ENCODE measurements at places on chromosomes 6 and 20.

DNA sequence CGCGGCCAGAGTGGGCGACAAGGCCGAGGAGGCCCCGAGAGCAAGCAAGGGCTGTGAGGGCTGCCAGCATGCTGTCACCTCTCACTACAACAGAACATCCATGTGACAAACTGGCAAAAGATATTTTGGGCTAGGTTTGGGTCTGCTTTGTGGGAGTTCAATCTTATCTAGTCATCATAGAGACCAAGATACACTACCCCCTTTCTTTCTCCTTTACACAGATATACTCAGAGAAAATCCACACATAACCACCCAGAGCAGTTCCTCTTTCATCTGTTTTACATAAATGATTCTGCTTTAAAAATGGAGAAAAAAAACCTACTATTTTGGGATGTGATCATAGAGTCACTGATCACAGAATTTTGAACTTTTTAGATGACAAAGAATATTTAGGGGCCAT is 16.8 kb downstream of the SOX4 start:
- DNase-seq, result no peak

- no peak for DNase-seq
Measured at GRCh38 chr6:89411145-89412070, 665 bp downstream of the RRAGD start.

- DNase-seq, result no peak
Measured at GRCh38 chr6:56802584-56802983, 152.3 kb upstream of the BEND6 start.

GRCh38 chr6:39803872-39804271 is 11.7 kb downstream of the DAAM2 start:
- no peak for DNase-seq

- no peak for DNase-seq
Measured at GRCh38 chr6:138115201-138115600, 8.0 kb upstream of the PERP start.

- peak; percentile 4 for DNase-seq
Measured at GRCh38 chr6:72653026-72653425, 31.2 kb downstream of the KCNQ5 start.

DNA sequence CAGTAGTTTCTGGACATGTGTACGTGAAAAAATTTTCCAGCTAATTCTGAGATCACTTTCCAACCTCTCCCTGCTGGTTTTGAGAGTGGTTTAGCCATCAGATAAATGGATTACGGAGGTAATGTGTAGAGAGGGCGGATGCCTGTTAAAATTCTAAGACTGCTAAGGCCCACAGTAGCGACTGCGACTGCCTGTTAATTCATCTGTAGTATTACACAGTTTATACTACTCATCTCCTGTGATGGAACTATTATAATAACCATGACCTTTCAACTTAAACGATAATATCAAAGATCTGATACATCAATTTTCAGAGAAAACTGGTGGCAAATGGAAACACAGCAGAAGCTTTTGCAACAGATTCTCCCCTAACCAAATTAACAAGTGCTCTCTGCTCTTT is 102.3 kb downstream of the IRF4 start:
- DNase-seq, result no peak

DNA sequence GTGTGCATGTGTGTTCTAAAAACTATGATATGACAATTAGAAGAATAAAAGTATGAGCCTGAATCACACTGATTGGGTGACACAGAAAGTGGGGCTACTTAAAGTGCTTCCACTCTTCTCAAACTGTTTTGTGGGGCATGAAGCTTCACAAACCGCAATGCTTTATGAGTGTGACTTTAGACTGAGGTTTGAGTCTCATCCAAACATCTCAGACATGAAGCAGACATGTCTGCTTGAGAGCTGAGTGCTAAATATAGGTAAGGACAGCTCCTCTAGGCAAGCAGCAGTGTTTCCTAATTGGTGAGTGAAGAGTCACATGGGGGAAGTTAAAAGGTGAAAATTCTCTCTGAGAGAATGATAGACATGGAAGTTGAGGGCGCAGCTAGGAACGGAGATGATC is 726.9 kb upstream of the CITED2 start:
- DNase-seq, result no peak

DNA sequence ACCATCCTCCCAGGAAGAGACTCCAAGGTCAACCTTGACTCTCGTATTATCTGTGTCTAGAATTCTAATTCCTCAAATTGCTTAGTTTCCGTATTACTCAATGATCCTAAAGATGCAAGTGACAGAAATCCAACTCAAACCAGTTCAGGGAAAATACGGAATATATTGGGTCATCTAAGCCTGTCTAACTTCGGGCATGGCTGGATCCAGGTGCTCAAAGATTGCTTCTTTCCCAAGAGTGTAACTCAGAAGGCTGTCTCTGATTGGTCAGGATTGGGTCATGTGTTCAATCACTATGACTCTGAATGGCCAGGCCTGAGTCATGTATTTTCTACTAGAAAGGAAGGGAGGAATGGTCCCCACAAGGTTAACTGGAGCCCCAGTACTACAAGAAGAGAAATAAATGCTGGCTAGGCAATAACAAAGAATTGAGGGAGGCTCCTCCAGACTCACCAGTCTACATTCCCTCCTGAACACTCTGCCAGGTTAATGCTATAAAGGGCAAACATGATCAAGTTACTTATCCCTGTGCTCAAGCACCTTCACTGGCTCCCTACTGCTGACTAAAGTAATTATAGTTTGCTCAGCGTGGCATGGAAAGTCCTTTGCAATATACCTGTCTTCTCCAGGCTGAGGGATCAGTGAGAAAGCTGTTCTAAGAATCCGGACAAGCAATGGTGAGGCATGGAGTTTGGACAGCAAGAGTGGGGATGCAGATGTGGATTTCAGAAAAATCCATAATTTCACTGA is 15.4 kb upstream of the PREX1 start:
- DNase-seq, result no peak

DNA sequence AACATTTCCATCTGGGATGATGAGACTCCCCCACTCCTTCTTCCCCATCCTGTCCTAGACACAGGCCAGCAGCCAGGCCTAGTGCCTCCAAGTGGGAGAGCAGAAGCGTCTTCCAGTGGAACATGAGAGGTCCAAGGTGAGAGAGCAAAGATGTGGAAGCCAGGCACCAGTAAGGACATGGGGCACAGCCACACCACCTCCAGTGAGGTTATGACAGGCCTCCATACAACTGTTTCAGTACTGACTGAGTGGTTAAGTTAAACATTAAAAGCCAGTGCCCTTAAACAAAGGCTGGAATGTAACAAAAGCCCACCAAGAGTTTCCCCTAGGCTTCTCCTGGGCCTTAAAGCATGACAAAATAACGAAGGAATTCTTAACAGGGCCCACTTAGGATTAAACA is 5.3 kb downstream of the ZBTB24 start:
- DNase-seq, result no peak

DNA sequence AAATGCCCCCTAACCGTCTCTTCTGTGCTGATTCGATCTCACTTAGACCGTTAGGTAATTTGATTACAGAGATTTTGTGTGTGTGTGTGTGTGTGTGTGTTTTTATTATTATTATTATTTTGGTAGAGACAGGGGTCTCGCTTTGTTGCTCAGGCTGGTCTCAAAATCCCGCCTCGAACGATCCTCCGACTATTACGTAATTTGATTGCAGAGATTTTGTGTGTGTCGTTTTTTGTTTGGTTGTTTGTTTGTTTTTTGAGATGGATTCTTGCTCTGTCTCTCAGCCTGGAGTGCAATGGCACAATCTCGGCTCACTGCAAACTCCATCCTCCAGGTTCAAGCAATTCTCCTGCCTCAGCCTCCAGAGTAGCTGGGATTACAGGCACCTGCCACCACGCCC is 28.3 kb downstream of the FOXF2 start:
- no peak for DNase-seq

DNA sequence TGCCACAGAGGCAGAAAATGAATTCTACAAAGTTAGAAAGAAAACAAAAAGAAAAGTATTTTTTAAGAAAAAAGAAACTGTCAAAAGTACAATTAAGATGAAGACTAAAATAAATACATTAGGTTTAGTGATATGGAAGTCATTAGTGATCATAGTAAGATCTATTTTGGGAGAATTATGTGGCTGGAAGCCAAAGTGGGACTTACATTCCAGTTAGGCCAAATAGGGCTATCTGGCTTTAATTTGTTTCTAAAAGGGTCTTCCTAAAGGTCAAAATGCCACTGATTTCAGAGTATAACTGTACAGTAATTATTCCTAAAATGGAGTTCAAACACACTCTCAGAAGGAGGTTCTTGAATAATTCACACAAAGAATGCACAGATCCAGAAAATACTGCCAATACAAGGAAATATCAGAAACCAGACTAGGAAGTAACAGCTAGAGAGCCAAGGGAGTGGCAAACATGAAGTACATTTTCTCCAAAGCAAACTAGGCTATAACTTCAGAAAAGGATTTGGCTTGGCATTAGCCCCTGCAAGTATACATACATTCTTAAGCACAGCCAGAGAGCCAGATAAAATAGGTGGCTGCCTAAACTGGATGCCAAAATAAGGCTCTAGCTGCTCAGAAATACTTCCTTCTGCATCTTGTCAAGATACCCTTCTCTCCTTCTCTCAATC is 45.3 kb downstream of the PDSS2 start:
- no peak for DNase-seq

DNA sequence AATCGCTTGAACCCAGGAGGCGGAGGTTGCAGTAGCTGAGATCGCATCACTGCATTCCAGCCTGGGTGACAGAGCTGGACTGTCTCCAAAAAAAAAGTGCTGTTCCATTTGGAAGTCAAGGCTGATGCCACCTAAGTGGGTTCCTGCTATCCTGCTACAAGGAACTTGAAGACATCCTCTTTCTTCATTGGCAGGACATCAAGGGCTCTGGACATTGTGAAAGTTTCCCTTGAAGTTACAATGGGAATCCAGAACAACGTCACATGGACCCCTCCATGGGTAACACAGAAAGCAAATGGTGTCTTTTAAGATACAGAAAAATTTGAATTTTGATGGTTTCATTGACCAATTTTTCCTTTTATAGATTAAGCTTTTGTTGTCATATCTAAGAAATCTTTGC is 15.5 kb upstream of the ITCH start:
- DNase-seq, result no peak

GRCh38 chr6:156268849-156269248 is 508.3 kb upstream of the ARID1B start:
- DNase-seq, result no peak

DNA sequence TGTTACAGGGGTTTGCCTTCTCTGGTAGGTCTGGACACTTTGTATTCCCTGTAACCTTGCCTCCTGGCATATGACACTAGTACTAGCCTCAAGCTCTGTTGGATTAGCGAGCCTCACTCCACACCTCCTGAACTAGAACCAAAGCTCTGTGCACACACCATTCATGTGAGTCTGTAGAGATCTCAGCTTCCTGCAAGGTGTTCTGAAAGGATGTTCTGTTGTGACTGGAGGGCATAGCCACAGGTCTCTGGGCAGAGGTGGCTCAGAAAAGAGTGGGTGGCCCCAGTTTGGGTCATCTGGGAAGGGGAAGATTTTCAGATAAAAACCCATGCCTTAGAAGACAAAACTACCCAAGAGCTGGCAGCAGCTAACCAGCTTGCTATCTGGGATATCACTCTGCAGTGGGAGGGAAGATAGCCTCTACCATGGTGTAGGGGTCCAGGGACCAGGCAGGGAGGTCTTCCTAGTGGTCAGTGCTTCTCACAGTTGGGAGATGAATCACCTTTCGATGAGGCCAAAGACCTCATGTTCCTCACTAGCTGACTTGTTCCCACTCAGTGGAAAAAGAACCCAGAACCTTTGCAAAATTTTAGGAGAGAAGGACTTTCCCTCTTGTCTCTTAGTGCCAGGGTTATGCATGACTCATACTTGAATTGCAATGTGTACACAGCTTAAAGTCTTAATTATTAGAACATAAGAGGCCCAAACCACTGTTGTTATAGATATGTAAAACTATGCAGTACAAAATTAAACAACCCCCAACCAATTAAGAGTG is 41.4 kb downstream of the HLA-F start:
- DNase-seq, result no peak

DNA sequence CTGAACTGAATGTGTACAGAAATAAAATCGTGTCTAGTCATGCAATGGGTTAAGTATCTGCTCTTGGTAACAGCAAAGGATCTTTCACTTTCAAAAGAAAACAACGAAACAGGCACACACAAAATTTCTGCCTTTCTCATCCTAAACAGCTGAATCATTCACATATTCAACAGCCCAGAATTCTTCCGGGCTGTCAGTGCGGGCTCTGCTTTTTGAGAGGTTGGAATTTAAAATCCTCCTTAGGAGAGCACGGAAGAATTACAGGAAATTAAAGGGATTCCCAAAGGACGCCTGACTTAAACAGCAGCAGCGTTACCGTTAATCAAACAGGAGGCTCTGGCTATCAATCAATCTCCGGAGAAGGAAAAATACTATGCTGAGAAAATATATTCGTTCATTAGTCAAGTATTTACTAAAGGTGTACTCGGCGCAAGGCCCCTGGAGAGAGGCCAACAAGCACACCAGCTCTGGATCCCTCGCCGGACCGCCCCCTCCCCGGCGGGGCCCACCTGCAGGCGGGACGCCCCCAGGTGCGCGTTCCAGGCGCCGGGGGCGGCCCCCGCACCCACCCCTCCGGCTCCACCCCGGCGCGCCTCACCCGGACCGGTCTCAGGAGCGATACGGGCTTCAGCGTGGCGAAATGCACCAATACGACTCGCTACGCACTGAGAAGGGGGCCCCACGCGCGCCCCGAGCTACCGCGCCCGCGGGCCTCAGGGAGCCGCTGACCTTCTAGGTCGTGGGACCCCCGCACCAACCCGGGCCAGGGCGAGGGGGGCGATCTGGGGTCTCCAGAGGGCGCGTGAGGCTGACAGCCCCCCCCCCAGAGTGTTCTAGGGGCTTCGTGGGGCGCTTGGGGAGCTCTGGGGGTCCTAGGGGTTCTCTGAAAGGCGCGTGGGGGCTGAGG is 1.0 kb downstream of the NAPB start:
- peak; percentile 18 for DNase-seq

- DNase-seq, result no peak
Measured at GRCh38 chr6:109808837-109809236, 117.7 kb downstream of the FIG4 start.

DNA sequence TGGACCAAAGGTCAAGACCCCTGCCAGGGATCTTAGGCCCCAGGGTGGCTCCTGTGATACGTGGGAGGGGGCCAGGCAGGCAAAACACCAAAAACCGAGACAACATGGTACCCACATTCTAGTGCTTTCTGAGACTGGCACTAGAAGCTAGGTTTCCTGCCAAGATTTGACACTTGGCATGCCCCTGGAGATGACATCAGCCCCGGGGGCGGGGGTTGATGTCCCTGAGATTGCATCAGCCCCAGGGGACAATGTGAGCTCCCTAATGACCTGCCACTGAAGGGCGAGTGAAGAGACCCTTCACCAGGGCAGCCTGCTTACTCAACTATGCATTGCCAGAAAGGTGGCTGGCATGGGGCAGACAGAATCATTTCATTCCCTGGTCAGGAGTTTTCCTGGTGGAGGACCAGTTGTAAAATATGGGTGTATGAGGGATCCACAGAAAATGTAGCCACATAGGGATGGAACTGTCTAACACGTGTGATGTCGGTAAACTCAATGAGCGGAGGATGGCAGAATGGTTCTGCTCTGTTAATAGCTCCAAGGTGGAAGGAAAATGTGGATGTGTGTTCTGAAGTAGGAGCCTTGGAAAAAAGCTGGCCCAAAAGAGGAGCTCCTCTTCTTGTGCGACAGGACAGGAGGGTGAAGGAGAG is 219.7 kb downstream of the UNC5CL start:
- no peak for DNase-seq

- DNase-seq, result no peak
Measured at GRCh38 chr20:52601295-52601971, 370.7 kb upstream of the TSHZ2 start.
